ENCODE measurements at places on chromosomes 1 and 21.

DNA sequence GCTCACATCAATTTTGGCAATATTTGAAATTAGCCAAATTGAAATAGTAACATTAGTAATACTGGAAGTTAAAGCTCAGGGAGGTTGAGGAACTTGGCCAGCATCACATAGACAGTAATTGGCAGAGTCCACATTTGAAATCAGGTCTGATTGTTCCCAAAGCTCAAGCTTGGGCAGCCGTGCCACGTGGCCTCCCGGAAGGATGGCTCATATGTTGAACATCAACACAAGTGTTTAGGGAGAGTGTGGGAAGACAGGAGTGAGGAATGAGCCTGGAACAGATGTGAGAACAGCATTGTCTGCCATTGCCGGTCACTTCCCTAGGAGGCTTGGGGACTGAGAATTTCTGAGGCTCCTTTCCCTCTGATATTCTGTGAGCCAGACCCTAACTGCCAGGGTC is 40.2 kb upstream of the RBM15 start:
- no peak for DNase-seq

GRCh38 chr21:41594268-41594667 is 86.3 kb upstream of the TMPRSS2 start:
- no peak for DNase-seq

DNA sequence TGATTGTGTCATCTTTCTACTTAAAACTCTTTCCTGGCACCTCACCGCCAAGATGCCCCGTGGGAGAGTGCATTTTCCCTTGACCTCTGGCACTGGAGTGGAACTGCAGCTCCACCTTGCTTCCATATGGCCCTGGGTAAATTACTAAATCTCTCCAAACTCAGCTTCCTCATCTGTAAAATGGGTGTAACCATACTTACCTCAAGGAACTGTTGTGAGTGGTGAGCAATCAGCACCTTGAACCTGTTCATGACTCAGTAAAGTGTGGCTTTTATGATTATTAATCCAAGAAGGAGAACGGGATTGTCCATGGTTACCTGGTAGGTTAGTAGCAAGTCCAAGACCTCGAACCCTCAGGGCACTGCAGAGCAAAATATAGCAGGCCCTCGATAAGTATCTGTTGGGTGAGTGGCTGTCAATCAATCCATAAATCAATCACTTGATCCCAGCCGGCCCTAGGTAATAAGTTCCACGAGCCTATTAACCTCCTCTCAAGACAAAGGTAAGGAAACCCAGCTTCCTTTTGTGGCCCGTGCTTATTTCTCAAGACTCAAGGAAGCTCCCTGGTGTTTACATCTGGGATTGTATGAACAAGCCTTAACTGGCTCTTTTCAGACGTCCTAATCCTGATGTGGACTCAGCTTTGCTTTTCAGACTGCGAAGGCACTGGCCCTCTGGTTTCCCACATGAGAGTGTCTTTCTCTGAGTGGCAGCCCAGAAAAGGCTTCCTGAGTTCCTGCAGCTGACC is 114.0 kb upstream of the GJB5 start:
- no peak for DNase-seq

DNA sequence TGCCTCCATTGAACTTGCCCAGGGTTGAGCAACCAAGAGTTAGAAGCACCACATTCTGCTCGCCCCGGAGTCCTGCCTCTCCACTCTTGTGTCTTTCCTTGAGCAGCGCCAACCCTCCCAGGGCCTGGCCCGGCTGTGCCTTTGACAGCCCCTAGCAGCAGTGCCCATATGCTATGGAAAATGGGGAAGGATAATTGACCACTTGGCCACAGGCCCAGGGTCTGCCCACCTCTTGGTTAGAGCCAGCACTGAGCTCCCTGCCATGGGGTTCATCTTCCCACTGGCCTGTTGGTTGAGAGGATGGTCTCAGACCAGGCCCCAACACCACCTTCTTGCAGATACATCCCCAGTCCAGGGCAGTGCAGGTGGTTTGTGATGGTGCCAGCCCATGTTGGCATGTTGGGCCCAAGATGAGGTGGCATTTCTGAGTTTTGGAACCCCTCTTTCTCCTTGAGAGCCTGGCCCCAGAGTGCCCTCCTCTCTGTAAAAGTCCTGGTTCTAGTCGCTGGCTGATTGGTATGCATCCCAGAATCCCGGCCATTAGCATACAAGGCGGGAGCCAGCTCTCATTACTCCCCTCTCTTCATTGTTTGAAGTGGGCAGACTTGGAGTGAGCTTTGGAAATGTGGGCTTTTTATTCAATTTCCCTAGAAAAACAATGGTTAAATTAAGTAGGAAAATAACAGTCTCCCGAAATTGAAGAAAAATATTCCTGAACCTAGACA is 7.6 kb downstream of the ARHGEF10L start:
- DNase-seq = no peak

DNA sequence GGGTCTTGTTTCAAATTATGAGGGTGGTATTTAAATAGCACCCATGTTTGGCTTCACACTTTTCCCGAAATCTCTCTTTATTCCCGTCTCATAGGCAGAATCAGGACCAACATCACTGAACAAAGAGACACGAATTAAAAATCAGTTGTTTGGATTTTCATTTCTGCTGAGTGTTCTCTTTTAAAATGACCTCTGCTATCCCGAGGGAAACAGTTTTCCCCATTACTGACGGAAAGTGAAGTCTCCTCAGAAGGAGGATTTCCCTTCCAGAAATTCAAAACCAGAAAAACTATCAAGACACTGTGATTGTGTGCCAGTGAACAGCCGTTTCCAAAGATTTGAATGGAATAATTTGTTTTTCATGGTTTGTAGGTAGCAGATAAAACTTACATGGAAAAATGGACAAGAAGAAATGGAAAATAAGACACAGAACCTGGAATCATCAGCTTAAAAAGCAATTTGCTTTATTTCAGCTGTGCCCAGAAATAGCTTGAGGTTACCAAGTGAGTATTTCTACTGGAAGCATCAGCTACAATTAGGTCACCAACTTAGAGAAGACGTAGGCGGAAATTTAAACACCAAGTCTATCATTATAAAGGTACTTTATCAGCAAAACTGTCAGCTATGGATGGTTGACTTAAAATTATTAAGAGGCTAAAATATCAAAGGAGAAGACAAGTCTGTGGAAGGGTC is 68.5 kb downstream of the RUNX1 start:
- no peak for DNase-seq

DNA sequence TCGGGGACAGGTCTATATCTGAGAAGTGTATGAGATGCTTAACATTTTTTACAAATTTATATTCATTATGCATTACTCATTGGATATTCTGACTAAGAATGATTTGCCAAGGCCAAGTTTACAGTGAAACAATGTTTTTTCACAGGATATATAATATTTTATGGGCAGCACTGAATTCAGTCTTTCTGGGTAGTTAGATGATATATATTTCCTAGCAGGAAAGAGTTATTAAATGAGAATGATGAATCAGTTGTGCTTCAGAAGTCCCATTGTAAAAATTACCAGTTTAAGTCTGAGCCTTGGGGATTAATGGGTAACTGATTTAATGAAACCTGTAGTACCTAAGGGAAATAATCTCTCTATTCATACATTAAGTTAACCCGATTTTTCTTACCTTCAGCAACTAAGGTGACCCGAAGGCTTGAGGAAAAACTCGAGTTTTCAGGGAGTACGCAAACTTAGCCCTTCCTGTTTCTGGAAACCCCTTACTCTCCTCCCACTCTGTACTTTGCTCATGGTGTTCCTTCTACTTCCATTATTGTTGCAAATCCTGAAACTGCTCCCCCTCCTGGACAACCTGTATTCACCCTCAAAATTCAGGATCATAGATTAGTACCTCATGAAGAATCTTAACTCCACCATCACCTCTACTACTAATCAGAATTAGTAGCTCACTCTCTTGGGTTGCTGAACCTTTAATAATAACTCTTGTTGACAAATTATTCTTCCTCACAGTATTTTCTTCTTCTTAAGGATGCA is 135.1 kb downstream of the AK5 start:
- no peak for DNase-seq

- no peak for DNase-seq
Observed at GRCh38 chr1:16014509-16015482, 3.0 kb downstream of the HSPB7 start.

DNA sequence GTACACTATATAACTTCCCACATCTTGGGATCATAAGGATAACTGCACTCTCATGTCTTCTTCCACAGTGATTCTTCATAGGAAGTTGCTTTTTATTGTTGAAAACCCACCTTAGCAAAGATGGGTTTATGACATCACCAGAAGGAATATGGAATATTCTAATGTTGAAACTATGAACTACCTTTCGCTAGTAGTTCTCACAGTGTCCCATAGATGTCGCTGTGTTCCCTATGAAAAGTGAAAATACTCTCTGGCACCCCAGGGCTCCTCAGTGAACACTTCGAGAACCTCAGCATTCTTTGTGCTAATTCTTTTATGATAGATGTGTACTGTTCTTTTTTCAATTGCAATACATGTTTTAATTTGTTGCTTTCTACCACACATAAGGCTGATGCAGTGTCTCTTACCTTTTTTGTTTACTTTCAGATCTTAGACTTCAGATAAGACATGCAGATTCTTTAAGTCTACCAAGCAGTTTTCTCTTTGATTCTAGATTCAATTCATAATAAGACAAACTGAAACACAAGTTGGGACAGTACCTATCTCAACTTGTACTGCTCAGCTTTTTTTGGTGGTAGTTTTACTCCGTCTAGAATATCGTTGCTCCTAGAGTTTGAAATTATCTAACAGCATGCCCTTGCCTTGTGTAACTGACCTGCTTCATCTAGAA is 90.8 kb downstream of the GTF2B start:
- DNase-seq = no peak

DNA sequence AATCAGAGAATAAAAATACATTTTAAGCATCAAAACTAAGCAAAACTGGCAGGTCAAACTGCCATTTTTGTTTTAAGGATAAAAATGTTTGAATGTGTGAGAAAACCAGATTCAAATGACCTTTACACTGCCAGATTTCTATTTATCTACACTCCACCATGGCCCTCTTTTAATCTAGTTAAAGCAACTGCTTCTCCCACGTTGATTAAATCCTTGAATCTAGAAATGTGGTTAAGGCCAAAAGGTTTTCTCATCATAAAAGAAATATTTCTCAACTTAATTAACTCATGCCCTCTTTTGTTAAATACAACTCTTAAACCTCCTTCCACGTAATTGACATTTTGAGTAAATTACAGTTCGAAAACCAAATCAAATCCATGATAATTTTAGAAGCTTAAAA is 15.0 kb downstream of the EGLN1 start:
- DNase-seq = no peak

DNA sequence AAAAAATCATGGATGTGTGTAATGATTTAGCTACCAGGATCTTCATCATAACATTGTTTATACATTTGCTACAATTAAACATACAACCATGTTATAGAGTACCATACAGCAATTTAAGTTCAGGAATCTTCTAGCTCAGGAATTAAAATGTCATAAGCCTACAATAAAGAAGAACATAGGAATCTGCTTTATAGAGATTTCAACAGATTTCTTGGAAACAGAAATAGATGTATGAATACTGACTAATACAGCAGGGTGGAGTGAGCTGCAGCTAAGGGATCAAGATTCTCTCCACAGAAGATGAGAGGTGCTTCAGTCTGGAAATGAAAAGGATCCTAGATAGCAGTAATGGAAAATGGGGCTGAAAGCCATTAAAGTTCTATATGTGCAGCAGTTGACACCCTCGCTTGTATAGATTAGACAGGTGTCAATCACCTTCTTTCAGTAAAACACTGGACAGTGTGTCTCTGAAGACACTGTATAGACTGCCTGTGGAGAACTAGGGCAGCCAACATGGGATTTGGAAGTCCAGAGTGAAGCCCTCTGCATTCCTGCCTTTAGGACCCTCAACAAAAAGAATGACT is 73.9 kb downstream of the DNTTIP2 start:
- no peak for DNase-seq

GRCh38 chr1:245986404-245987218 is 520.5 kb downstream of the SMYD3 start:
- DNase-seq = no peak

DNA sequence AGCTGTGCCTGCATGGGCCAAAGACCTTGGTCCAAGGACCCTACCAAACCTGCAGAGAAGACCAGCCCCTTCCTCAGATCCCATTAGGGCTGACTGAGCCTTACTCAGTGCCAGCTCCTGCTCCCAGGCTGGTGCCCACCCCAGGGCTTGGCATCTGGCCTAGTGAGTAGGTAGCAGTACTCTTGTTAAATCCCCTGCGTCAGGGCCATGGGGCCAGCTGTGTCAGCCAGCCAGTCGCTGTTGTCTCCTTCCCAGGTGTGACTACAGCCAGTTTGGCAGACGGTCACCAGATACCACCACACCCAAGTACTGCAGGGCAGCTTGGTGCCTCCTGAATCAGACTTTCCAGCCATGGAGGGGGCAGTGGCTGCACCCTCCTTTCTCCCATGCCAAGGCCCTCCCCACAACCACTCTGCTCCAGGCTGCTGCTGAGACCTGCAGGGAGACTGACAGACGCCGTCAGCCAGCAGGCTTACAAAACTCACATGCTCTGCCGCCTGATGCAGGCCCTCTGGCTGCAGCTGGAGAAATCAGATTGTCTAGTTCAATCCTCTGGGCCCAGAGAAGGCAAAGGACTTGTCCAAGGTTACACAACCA is 3.0 kb downstream of the TENT5B start:
- no peak for DNase-seq

GRCh38 chr1:183600634-183601033 is 10.4 kb upstream of the NCF2 start:
- no peak for DNase-seq

DNA sequence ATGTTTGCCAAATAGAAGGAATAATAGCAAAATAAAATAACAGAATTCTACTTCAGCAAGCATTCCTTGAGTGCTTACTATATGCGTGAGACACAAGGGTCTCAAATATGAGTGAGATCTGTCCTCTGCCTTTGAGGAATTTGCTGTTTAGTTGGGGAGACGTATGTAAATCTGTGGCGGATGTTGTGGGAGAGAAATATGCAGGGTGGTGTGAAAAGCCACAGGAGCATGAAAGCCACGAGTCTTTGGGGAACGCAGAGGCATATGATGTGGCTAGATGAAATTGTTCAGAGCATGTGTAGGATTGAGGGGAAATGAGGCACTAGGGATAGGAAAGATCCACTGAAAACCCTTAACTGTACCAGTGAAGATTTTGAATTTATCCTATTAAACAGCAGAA is 244.4 kb downstream of the PBX1 start:
- DNase-seq = no peak

- DNase-seq = no peak
Observed at GRCh38 chr1:91631718-91632330, 131.2 kb downstream of the CDC7 start.

GRCh38 chr1:10626791-10627410 is 152.2 kb downstream of the PEX14 start:
- DNase-seq = no peak

DNA sequence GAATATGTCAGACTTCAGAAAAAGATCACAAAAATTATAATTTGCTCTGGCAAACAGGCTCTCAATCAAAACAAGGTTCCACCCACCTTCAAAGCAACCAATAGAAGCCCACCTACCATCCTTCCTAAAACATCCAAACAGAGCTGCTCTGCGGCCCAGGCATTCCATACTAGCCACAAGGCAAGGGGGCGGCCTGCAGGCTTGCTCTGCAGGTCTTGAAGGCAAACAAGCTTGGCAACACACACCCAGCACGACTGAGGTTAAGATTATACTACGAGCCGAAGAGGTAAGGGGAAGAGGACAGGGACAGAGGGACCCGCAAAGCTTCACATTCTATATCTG is 207.3 kb downstream of the SLC45A1 start:
- DNase-seq = no peak

Measured in NCI-H2029 treated with DMSO at 0.1 percent for 48 hours (cell line).